ENCODE measurements at places on chromosomes 13 and 19.

GRCh38 chr19:1383017-1383311 lies 743 bp upstream of the NDUFS7 start:
- peaks cover 5% of the 10 kb centered on the region for H3K36me3 ChIP-seq
- peaks cover 56% of the 10 kb centered on the region for H3K4me1 ChIP-seq
- H3K4me3 ChIP-seq: peak overlapping the region; percentile 93
- DNase-seq: no peak
- H3K27ac ChIP-seq: no peak overlapping the region

- H3K4me1 ChIP-seq: no peaks in the 10 kb centered on the region
- no peaks in the 10 kb centered on the region for H3K36me3 ChIP-seq
- H3K4me3 ChIP-seq: no peak overlapping the region
- H3K27me3 ChIP-seq: no peaks in the 10 kb centered on the region
Observed at GRCh38 chr13:101631395-101631794, 178.9 kb downstream of the ITGBL1 start.

DNA sequence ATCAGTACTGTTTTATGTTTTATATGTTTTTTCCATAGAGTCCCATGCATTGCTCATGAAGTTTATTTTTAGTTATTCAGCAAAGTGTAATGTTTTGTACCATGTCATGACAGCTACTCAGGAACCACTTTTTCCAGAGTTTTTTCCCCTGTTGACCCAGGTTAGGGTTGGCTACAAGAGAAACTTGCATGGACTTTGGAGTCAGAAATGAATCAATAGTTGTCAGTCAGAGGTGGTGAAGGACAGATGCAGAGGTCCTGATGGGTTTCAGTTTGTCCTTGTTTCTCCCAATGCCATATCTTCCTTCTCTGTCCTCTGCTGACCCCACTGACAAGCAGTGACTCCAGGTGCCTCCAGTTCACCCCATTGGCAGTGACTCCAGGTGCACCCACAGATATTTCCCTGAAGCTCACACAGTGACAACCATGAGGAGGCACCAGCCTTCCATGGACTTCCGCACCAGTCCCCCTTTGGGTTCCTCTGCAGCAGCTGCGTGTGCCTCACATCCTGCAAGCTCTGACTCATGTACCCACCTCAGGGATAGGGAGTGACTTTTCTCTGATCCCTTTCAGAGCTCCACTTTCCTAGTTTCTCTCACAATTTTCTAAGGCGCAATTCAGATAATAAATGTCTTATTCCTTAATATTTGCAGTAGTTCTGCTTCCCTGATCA lies 92.1 kb downstream of the AKAP11 start:
- H3K27ac ChIP-seq: no peak overlapping the region
- no peaks in the 10 kb centered on the region for H3K36me3 ChIP-seq
- no peaks in the 10 kb centered on the region for H3K4me1 ChIP-seq
- DNase-seq: peak; percentile 50

DNA sequence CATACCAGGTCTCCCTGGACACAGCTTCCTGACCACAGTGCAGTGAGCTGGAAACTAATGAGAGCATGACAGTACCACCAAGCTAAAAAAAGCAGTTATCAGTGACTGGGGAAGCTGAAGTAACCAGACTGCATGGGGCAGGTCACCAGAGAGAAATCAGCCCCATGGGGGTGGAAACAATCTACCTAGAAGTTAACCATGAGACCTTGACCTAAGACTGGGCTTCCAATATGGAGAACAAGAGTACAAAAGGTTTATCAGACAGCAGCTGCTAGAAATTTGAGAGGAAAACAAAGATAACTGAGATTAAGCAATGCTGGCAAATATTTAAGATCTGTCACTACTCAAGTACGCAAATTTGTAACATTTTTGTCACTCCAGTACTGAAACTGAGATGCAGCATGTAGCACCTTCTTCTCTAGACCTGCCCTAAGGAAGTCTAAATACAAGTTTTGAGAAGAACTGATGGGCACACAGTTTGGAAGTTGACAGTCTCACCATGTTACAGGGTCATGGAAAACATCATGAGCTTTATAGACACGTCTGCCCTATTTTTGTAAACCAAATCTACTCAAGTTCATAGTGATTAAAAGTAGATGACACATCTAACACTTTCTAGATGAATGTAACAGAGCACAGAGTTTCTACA lies 2641.8 kb upstream of the PCDH20 start:
- no peak overlapping the region for H3K4me3 ChIP-seq
- no peaks in the 10 kb centered on the region for H3K4me1 ChIP-seq
- H3K36me3 ChIP-seq: no peaks in the 10 kb centered on the region
- DNase-seq: no peak
- H3K27me3 ChIP-seq: no peaks in the 10 kb centered on the region
- no peak overlapping the region for H3K27ac ChIP-seq

- H3K36me3 ChIP-seq: peaks cover 42% of the 10 kb centered on the region
- H3K4me3 ChIP-seq: no peak overlapping the region
- no peak for DNase-seq
- H3K4me1 ChIP-seq: peaks cover 98% of the 10 kb centered on the region
- H3K27ac ChIP-seq: peak overlapping the region; percentile 93
- H3K27me3 ChIP-seq: no peaks in the 10 kb centered on the region
Observed at GRCh38 chr13:110334841-110335490, 27.9 kb downstream of the COL4A2 start.

DNA sequence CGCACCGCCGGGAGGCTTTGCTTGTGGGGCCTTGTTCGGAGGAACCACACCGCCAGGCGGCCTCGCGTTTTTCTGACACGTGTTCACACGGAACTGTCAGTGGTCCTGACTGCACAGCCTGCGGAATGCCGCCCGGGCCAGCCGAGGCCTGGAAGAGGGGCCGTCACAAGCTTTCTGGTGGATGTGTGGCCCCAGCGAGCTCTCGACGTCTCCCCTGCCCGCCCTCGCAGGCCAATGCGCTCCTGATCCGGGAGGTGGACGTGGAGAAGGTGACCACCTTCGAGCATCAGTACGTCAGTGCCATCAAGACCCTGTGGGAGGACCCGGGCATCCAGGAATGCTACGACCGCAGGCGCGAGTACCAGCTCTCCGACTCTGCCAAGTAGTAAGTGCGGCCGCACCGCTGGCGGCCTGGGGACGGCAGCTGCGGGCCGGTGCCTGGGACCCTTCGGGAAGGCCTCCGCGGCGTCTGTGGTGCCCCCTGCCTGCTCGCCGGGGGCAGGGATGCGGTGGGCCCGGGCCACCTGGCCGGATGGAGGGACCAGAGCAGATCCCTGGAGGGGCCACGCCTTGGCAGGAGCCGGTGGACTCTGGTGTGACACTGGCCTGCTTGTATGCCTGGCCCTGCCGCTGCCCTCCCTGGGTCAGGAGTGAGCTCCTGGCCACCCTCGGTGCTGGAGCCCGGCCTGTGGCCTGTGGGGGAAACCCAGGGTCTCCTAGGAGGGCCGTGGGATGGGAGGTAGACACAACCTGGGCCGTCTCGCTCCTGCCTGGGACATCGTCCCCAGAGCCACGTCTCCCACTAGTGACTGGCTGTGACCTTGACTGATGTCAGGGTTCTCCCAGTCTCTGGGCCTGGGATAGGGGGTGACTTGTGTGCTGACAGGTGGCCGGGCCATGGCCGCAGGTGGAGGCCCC lies 19.2 kb downstream of the GNA11 start:
- DNase-seq: no peak
- peaks cover 32% of the 10 kb centered on the region for H3K4me1 ChIP-seq
- H3K27me3 ChIP-seq: no peaks in the 10 kb centered on the region
- H3K27ac ChIP-seq: no peak overlapping the region

GRCh38 chr19:47529018-47529742 lies 14.3 kb upstream of the NAPA start:
- H3K27me3 ChIP-seq: no peaks in the 10 kb centered on the region
- H3K4me1 ChIP-seq: no peaks in the 10 kb centered on the region
- DNase-seq: no peak
- H3K4me3 ChIP-seq: no peak overlapping the region

GRCh38 chr13:72379581-72379980 lies 347.8 kb downstream of the MZT1 start:
- no peaks in the 10 kb centered on the region for H3K27me3 ChIP-seq
- H3K4me3 ChIP-seq: no peak overlapping the region
- H3K27ac ChIP-seq: no peak overlapping the region
- no peaks in the 10 kb centered on the region for H3K4me1 ChIP-seq
- H3K36me3 ChIP-seq: no peaks in the 10 kb centered on the region

GRCh38 chr19:20662421-20663105 lies 1.2 kb upstream of the ZNF626 start:
- no peak overlapping the region for H3K27ac ChIP-seq
- peaks cover 18% of the 10 kb centered on the region for H3K4me1 ChIP-seq
- no peak for DNase-seq
- no peaks in the 10 kb centered on the region for H3K27me3 ChIP-seq
- no peak overlapping the region for H3K4me3 ChIP-seq
- peaks cover 11% of the 10 kb centered on the region for H3K36me3 ChIP-seq

GRCh38 chr13:58266271-58266670 lies 634.7 kb downstream of the PCDH17 start:
- DNase-seq: no peak
- H3K27me3 ChIP-seq: no peaks in the 10 kb centered on the region
- no peaks in the 10 kb centered on the region for H3K36me3 ChIP-seq
- H3K4me3 ChIP-seq: no peak overlapping the region
- no peak overlapping the region for H3K27ac ChIP-seq
- H3K4me1 ChIP-seq: no peaks in the 10 kb centered on the region

DNA sequence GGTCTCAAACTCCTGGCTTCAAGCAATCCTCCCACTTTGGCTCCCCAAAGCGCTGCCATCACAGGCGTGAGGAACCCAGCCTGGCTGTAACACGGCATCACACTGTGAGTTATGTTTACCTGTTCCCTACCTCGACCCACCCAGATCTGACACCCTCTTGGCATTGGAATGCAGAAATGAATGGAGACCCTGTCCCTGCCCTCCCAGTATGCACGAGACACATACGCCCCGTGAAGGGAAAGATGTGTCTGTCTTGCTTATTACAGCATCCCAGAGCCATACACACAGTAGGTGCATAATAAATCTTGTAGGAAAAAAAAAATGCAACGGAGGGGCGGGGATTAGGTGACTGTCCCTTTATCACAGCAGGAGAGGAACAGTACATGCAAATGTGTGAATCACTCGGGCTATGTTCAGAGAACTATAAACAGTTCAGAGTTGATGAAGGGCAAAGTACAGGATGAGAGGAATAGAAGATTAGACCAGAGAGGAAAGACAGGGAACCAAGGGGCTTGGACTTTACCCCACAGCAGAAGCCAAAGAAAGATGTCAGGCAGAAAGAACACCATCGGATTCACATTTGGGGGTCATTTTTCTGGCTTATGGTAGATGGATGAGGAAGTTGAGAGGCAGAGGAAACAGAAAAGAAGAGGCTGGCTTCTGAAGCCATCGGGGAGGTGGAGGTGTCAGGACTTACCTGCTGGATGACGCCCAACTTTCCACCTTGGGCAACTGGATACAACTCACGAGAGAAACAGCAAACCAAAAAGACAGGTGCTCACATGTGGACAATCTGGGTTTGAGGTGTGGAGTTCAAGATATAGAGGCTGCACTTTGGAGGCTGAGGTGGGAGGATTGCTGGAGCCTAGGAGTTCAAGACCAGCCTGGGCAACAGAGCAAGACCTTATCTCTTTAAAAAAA lies 94.3 kb downstream of the INSR start:
- H3K27me3 ChIP-seq: no peaks in the 10 kb centered on the region
- no peak for DNase-seq
- no peak overlapping the region for H3K4me3 ChIP-seq
- no peaks in the 10 kb centered on the region for H3K36me3 ChIP-seq
- no peak overlapping the region for H3K27ac ChIP-seq

- no peaks in the 10 kb centered on the region for H3K36me3 ChIP-seq
- no peak overlapping the region for H3K4me3 ChIP-seq
- no peaks in the 10 kb centered on the region for H3K27me3 ChIP-seq
Observed at GRCh38 chr13:59834801-59835200, 328.9 kb downstream of the DIAPH3 start.

DNA sequence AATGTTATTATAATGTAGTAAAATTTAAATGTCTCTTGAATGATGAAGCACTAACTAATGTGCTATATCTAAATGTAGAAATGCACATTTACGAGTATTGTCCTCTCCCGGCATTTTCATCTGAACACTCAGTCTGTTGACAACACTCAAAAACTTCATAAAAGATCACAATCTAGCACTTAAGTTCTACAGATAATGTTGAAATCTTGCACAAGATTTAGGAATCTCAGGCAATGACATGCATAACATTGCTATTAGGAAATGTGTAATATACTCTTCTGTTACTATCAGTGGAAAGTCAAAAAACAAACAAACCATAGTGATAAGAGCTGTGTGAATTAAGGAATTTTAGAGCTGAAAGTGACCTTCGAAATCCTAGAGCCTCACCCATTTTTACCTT lies 37.5 kb upstream of the XPO4 start:
- H3K36me3 ChIP-seq: no peaks in the 10 kb centered on the region
- no peaks in the 10 kb centered on the region for H3K27me3 ChIP-seq
- peaks cover 14% of the 10 kb centered on the region for H3K4me1 ChIP-seq
- H3K27ac ChIP-seq: no peak overlapping the region

DNA sequence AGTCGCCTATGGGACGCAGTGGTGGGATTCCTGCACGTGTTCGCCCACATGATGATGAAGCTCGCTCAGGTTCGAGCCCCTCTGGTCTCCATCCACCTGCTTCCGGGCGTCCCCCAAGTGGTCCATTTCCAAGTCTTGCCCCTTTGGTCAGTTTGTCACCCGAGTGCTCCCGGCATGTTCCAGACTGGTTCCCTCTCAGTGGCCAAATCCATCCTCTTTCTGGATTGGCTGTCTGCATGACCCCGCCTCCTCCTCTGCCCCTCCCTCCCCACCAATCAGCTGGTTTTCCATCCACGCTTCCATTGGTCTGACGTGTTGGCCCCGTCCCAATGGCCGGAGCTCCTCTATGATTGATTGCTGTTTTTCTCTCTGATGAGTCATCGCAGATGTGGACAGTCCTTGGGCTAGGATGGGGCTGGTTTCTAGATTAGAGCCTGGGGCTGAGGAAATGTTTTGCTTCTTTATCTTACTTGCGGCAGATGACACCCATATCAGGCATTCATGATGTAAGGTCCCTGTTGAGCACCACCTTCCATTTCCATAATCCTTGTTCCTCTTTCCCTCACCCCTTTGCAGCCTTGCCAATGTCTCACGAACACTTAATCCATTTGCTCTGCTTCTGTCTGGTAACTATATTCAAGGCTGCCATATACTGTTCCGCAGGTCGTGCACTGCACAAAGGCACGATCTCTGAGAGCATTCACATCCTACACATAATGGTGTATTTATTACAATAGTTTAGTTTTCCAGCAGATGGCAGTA lies 73.8 kb downstream of the MAP4K1 start:
- H3K4me1 ChIP-seq: no peaks in the 10 kb centered on the region
- H3K27ac ChIP-seq: no peak overlapping the region
- peak overlapping the region; percentile 8 for H3K4me3 ChIP-seq
- no peak for DNase-seq
- H3K36me3 ChIP-seq: no peaks in the 10 kb centered on the region

- H3K36me3 ChIP-seq: no peaks in the 10 kb centered on the region
- no peak overlapping the region for H3K27ac ChIP-seq
- no peak overlapping the region for H3K4me3 ChIP-seq
- no peak for DNase-seq
Observed at GRCh38 chr13:72622546-72622945, 104.9 kb downstream of the MZT1 start.

GRCh38 chr13:59343993-59344822 lies 819.5 kb downstream of the DIAPH3 start:
- H3K4me1 ChIP-seq: peaks cover 7% of the 10 kb centered on the region
- no peak for DNase-seq
- no peaks in the 10 kb centered on the region for H3K27me3 ChIP-seq
- no peak overlapping the region for H3K27ac ChIP-seq
